Psoas muscle (tissue), 8 donors: ENCODE measurements at places on chromosomes 7 and 10. TPM values are rescaled to one million over a fixed set of nuclear protein-coding genes. Genes with fewer than 3 reads are reported as not detected.
A peak's percentile ranks its signal among the peaks of the same experiment; 100 is the strongest.

DNA sequence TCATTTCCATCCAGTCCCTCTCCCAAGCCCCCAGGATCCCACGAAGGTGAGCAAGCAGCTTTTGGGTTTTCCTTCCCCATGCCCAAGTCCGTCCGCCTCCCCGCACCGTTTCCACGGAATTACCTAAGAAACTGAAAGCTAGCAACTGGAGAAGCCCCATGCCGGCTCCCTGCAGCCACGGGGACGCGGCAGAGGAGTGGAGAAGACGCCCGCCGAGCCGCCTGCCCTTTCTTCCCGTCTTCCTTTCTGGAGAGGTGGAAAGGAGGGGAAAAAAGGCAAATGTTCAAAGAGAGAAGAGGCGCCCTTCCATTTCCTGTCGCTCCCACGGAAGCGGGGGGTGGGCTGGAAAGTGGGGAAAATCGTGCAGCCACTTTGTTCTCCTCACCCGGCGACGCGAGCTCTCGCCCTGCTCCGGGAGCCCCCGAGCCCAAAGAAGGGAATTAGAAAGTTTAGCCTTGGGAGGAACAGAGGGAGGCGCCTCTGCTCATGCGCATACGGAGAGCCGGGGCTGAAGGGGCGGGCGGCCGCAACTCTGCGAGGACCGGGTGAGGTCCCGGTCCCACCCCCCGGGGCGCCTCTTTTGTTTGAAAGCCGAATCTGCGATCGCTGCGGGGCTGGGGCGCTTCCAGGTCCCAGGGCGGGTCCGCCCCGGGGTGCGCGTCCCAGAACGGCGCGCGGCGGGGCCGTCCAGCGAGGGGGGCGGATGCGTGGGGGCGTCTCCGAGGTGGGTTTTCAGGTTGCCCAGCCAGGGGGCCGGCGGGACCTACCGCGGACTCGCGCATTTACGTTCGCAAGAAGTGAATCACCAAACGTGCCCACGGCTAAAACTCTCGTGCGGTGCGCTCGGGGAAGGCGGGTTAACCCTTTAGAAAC, at the start of gene LAMB1:
Gene LAMB1, minus strand, starts transcription at position 436 of the 873 bp plus-strand sequence. Its CDS starts 276 bp downstream, at position 160.
- H3K27ac ChIP-seq, result peak within 1 kb of the TSS; percentile 53
- no peaks in the 10 kb centered on the region for H3K27me3 ChIP-seq

GRCh38 chr7:129076886-129077285, 22.0 kb upstream of the TNPO3 start:
- no peaks in the 10 kb centered on the region for H3K36me3 ChIP-seq
- no peak overlapping the region for H3K27ac ChIP-seq
- peaks cover 2% of the 10 kb centered on the region for H3K27me3 ChIP-seq
- H3K4me3 ChIP-seq, result no peak overlapping the region
- no peaks in the 10 kb centered on the region for H3K4me1 ChIP-seq
- no peak for DNase-seq

DNA sequence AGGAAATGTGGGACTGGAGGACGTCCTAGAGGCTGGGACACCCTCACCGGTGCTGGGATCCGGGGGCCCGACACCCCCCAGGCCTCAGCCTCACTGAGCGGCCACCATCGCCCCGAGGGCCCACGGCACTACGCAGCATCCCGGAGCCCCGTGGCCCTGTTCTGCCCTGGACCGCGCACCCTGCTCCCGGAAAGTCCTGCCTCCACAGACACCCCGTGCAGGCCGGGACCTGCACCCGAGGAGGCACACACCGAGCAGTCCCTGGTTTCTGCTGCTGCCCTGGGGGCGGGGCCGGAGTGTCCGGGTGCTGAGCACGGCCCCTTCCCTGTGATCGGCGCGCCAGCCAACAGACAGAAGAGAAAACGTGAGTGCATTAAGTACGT, 18.1 kb upstream of the KNDC1 start:
- no peak for DNase-seq
- H3K27ac ChIP-seq, result no peak overlapping the region
- H3K4me1 ChIP-seq, result no peaks in the 10 kb centered on the region
- H3K36me3 ChIP-seq, result no peaks in the 10 kb centered on the region
- no peak overlapping the region for H3K4me3 ChIP-seq

DNA sequence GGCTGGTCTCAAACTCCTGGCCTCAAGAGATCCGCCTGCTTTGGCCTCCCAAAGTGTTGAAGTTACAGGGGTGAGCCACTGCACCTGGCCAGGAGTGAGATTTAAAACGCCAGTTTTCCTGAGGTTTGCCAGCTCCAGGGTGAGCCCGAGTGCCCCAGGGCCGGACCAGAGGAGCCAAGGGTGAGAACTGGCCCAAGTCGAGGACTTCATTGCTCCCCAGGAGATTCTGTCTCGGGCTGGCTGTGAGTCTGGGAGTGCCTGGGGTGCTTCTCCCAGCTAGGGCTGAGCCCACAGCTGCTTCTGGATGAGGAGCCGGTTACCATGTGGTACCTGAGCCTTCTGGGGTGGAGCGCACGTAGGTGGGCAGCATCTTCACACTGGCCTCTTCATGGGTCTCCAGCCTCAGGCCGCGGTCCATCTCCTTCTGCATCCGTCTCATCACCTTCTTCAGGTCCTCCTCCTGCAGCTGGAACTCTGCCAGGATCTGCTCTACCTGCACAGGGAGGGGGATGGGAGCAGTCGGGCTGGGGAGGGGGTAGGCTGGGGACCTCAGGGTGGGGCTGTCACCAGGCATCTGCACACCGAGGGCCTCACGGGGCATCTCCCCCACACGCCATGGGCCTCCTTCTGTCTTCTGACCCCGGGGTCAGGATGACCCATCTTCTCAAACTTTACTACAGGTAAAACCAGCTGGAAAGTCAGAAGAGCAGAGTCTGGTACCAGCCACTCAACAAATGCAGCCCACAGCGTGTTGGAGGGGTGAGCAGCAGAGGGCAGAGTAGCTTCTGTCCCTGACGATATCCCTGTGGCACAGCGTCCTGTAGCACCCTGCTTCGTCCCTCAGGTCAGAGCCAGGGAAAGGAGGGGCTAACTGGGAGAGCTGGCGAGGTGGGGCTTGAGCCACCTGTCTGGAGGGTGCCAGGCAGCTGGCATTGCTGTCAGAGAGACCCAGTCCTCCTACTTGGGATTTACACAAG, 12.1 kb upstream of the MYL7 start:
- H3K4me1 ChIP-seq, result no peaks in the 10 kb centered on the region
- no peak overlapping the region for H3K4me3 ChIP-seq
- H3K27ac ChIP-seq, result no peak overlapping the region
- H3K27me3 ChIP-seq, result no peaks in the 10 kb centered on the region
- DNase-seq, result no peak

- no peak overlapping the region for H3K4me3 ChIP-seq
- DNase-seq, result no peak
- no peak overlapping the region for H3K27ac ChIP-seq
Measured at GRCh38 chr7:86326847-86327246, 316.9 kb upstream of the GRM3 start.

The ANK3 gene
- total RNA-seq, result 44.8 TPM

- no peaks in the 10 kb centered on the region for H3K4me1 ChIP-seq
- H3K36me3 ChIP-seq, result no peaks in the 10 kb centered on the region
- no peak overlapping the region for H3K27ac ChIP-seq
Measured at GRCh38 chr7:4154882-4155535, 527.1 kb upstream of the FOXK1 start.

The SAP25 gene
- total RNA-seq, result 0.59 TPM
